Effector memory CD4-positive, alpha-beta T cell (primary cell): ENCODE measurements at places on chromosomes 7 and 10.

DNA sequence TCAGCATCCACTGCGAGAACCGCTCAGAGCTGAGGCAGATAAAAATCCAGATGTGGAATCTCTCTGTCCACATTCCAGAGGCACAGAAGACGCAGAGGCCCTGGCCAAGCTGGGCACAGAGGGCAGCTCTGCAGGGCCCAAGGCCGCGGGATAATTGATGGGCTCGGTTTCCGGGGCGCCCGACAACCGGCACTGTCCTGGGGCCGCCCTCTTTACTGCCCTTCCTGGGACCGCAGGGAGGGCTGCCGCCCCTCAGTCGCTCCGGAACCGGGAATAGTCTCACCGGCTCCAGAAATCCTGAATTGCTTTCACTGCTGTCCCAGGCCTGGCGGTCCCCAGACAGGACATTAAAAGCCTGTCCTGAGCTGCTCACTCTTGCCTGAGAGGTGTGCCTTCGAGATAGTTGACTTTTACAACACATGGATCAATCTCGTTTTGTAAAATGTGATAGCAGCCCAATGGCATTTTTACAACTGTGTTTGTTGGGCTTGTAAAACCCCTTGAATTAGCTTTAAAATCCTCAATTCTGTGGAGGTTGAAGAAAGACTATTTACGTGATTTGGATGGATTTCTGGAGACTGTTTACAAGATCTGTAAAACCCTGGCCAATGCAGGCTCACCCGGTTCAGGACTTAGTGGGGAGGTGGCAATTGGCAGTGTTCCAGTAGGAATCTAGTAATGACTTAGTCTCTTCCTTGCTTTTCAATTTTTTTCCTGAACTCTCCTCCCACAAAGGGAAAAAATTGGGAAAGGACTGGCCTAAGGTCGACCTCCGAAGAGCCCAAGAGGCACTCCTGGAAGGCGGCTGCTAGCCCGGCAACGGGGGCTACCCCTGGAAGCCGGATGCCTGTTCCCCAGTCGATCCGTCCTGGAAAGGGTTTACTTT lies 1.4 kb upstream of the HOXA6 start:
- DNase-seq, result no peak

- DNase-seq, result no peak
Measured at GRCh38 chr7:64277630-64278029, 36.1 kb upstream of the ZNF736 start.

DNA sequence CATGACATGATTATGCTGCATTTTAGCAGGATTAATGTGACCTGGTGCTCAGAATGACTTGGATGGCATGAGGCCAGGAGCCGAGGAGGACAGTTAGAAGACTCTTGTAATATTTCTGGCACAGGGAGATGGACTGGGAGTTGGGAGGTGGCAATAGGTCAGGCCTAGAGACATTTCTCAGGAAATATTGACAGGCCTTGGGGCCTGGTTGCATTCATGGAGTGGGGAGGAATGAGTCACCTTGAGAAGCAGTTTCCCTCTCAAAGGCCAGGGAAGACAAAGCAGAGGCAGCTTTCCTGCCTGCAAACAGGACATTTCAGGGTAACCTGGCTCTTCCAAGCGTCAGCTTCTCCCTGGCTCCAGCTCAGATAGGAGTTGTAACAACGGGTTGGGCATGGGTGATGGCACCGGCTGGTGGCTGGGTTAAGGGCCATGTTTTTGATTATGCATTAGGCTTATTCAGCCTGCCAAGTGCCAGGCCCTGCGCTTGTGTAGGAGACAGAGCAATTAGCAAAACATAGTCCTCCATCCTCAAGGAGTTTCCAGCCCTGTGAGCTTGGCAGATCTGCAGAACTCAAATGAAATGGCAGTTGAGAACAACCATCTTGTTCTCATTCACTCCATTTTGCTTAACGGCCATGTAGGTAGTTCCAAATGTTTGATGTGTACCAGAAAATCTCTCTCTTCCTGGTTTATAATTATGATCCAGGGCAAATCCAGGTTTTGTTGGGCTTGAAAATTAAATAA lies 38.2 kb downstream of the HK1 start:
- DNase-seq, result no peak

- DNase-seq, result no peak
Measured at GRCh38 chr10:64726466-64726865, 1205.3 kb downstream of the REEP3 start.

DNA sequence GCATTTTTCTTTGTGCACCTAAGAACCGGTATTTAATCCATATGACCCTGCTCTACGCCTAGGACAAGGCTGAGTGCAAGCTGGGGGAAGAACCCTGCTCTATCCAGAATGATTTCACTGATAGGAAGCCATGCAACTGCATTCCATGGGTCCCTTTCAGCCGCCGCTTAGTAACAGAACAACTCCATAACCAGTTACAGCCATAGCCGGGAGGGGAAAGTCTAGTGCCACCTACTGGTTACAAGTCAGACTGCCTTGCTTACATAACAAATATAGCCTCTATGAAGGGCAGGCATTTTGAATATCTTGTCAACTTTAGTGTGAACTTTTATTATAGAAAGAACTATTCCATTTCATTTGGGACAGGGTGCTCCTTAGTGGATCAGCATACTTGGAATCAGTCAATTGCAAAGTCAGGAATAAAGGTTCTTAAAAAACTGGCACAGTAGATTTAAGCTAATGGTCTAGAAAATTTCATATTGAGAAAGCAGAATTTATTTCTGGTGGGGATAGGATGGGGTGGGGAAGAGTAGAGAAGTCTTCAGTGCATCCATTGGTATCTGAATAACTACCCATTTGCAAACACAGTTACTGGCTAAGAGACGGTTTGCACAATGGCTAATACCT lies 521.7 kb downstream of the ADRA2A start:
- no peak for DNase-seq

GRCh38 chr10:48289501-48290238 lies 15.2 kb upstream of the FRMPD2 start:
- peak; percentile 7 for DNase-seq

- DNase-seq, result no peak
Measured at GRCh38 chr10:29873941-29874484, 185.4 kb downstream of the JCAD start.

GRCh38 chr10:14608381-14609001 lies 166.2 kb downstream of the FAM107B start:
- no peak for DNase-seq

- no peak for DNase-seq
Measured at GRCh38 chr10:24440817-24441797, 232.2 kb downstream of the KIAA1217 start.

DNA sequence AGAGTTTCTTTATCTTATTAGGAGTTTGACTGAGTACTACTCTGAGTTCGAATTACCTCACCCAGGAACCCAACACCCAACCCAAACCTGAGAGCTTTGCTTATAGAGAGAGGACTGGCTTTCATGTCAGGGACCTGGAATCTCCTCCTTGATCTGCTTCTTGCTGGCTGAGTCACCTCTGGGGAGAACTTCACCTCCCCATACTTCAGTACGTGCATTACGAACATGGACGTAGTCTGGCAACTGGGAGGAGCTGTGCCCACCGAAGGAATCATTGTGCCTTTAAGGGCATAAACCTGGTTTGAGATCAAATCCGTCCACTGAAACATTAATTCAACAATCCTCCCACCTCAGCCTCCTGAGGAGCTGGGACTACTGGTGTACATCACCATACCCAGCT lies 12.2 kb upstream of the PSAP start:
- no peak for DNase-seq

- no peak for DNase-seq
Measured at GRCh38 chr10:29951441-29951931, 107.9 kb downstream of the JCAD start.

DNA sequence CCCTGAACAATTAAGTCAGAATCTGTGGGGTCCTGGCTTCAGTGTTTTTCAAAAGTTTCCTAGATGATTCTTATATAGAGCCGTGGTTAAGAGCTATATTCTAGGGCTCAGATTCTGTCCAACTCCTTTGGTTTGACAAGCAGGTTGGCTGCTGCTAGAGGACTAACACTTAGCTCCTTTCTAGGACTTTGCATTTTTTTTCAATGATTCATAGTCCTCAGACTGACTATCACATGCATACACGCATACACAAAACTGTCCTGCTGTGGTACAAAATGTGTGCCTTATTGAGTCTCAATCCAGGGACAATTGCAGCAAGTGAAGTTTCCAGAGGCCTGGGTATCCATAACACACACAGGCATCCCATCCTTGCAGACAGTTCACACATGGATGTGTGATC lies 392.0 kb downstream of the NRG3 start:
- no peak for DNase-seq

GRCh38 chr7:55335786-55336185 lies 29.4 kb upstream of the LANCL2 start:
- DNase-seq, result no peak

- no peak for DNase-seq
Measured at GRCh38 chr7:108201766-108202165, 71.6 kb upstream of the LAMB4 start.

DNA sequence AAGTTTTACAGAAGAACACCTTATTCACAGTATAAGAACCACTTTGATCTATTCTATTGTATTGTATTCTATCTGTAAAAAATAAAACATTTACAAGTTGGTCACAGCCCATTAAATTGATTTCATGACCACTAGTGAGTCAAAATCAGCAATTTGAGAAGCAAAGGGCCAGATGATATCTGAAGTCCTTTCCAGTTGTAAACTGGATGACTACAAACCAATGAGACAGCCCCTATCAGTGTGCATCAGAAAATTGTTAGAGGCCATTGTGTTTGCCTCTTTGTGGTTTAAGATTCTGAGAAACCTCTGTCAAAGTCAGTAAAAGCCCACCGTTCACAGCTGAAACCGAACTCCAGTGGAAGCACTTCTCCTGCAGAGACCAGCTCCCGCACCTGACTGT lies 54.8 kb downstream of the TBXAS1 start:
- DNase-seq, result no peak
